Femur (tissue), 1 donor: ENCODE measurements at places on chromosomes 2 and 18.

- no peak for DNase-seq
Measured at GRCh38 chr18:74942319-74942910, 266.5 kb downstream of the PTGR3 start.

DNA sequence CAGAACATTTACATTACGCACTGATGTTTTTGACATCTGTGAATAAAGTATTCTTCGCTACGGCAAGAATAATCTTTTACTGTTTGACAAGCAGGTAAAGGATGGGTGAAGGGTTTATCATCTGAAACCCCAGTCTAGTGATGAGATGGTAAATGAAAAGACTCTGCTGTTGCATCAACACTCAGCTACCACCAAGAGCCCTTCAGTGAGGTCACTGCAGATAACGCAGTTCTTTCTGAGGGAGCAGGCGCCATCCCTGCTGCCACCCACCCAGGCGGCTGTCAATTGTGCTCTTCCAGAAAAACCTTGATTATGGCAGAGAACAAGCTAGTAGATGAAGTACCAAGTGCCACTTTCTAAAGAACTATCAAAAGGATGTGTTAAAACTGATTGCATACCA, 58.7 kb downstream of the ABCG8 start:
- DNase-seq: no peak

DNA sequence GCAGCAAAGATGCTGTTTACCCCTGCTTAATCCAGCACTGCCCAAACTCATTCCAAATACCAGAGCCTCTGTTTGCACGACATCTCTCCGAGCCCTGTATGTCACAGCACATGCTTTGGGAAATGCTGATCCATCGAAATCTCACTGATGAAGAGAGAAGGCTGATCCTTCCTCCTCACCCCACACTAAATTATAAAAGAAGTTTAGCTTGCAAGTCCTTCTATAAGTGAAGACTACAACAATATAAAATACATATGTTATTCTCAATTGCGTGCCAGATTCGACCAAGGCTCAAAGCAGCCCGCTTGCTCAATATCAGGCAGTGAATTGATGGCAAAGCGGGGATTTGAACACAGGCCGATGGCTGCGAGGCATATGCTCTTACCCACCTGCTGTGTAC, 30.7 kb upstream of the SLC35F6 start:
- DNase-seq: no peak

GRCh38 chr2:196066291-196067087, 2.1 kb downstream of the DNAH7 start:
- DNase-seq: no peak

DNA sequence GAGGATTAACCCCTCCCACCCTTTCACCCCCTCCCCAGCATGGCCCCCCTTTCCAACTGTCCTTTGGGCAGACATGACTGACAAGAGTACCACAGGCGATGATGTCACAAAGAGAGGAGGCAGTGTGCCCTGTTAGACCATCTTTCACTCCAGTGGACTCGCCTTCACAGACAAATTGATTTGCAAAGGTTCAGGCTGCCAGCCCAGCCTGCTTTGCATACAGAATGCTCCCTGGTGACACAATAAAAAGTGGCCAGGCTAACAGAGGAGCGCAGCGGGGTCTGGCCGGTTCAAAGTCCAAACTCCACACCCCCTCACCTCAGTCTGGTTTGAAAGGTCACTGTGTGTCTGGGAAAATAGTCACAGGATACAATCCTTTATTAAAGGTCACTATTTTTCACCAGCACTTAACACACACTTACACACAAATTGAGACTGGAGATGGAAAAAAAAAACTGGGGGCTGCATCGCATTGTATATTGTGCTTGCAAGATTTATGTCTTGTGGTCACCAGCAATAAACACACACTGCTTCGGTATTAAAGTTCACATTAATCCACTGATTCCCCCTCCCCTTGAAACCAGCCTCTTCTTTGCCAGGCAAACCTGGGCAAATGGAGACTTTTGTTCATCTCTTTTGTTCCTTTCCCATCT, 236.9 kb downstream of the BCL11A start:
- DNase-seq: no peak

- no peak for DNase-seq
Measured at GRCh38 chr2:29376541-29376940, 261.3 kb downstream of the CLIP4 start.

DNA sequence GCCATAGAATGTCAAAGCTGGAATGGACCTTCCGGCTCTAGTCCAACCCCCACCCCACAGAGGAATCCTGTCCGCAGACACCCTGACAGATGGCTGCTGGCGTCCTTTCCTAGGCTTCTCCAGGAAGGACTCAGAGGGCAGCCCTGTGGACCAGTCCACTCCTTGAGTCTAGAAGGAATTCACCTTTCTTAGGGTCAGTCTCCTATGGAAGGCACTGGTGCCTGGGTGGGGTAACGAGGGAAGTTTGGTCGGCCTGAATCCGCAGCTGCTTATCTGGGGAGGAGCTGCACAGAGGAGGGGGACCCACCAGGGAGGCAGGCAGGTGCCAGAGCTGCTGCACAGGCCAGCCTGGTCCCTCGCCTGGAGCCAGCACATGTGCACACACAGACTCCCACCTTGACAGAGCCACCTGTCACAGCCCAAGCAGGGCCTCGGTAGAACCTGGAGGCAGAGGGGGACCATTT, 2.5 kb downstream of the DNMT3A start:
- DNase-seq: peak; percentile 38

- DNase-seq: no peak
Measured at GRCh38 chr18:66560094-66560493, 43.8 kb downstream of the CDH19 start.

- DNase-seq: no peak
Measured at GRCh38 chr2:45069684-45070083, 60.4 kb upstream of the SIX2 start.

- no peak for DNase-seq
Measured at GRCh38 chr18:58640428-58640805, 11.5 kb upstream of the ALPK2 start.

DNA sequence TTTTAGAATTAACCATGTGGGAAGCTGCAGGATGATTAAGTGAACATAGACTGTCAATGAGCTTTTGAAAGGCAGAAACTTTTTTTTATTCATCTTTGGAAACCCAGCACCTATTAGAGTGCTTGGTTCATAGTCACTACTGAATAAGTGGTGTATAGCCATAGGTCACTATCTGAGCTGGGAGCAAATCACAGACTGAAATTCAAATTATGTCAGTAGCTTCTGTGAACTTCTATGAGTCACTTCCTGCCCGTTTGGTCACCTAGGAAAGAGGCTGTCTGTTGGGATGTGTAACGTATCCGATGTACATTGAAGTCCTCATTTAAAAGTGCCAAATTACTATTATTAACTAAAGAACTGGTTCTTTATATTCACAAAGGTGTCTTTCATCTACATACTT, 20.5 kb upstream of the SLC40A1 start:
- no peak for DNase-seq

- no peak for DNase-seq
Measured at GRCh38 chr18:23227726-23228070, 92.4 kb downstream of the CABLES1 start.

DNA sequence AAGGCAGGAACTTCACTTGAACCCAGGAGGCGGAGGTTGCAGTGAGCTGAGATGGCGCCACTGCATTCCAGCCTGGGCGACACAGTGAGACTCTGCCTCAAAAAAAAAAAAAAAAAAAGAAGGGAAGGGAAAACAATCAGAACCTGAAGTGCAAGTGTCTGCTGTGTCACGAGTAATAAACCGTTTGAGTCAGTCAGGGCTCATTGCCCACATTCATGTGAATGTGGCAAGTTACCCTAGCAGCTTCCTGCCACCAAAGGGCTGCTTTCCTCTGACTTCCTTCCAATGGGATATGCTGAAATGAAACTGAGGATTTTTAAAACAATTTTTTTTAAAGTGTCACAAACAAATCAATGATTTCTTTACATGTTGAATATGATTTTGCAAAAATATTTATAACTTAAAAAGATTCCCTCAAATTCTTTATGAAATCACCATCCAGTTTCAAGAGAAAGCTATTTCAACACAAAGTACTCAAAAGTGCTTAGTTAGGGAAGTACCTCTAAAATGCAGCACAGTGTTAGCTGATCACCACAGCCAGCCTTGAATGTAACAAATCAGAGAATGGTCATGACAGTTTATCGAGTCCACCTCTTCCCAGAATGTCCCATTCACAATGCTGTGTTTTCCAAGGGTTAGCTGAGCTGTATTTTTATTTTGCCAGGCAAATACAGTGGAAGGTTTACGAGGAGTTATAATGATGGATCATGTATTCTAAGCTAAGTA, 36.4 kb downstream of the WDSUB1 start:
- peak; percentile 65 for DNase-seq

GRCh38 chr2:3377279-3377611, 373 bp downstream of the EIPR1 start:
- no peak for DNase-seq

GRCh38 chr2:47056868-47057686, 98.0 kb downstream of the STPG4 start:
- DNase-seq: peak; percentile 55

- DNase-seq: no peak
Measured at GRCh38 chr2:201130524-201131186, 14.7 kb downstream of the CFLAR start.
